ENCODE measurements at places on chromosomes 6 and 20.

- DNase-seq: peak; percentile 59
Observed at GRCh38 chr6:30752157-30752927, 8.0 kb upstream of the IER3 start.

GRCh38 chr6:168217216-168217879, 102.2 kb downstream of the DACT2 start:
- no peak for DNase-seq

DNA sequence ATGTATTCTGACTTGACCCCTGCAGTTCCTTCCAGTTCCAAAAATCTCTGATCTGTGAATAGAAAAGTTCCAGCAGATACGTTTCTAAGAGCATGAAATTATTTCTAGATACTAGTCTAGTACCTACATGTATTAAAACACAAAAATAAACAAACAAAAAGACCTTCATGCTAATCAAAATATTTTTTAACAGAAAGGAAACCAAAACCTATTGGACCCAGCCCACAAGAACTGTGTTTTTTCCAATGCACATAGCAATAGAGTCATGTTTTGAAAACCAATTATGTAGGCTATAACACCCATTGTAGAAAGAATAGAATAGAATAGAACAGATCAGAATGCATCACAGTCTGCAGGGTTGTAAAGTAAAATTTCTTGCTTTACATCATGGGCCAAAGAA, 158.6 kb upstream of the TNFAIP3 start:
- no peak for DNase-seq

DNA sequence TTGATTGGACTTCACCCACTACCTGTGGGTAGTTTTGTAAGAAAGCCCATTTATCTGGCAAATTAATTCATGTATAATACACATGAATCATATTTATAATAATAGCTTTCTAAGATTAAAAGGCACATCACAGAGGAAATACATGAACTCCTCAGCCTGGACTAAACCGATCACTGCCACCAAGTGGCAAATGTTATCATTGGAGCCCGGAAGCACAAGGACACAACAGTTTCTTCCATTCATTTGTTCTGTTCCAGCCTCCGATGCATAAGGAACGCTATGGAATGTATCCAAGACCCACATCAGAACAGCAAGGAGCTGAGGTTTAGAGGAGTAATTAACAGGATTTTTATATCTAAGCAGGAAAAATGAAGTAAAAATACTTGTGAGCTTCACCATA, 13.9 kb upstream of the IPCEF1 start:
- DNase-seq: no peak

DNA sequence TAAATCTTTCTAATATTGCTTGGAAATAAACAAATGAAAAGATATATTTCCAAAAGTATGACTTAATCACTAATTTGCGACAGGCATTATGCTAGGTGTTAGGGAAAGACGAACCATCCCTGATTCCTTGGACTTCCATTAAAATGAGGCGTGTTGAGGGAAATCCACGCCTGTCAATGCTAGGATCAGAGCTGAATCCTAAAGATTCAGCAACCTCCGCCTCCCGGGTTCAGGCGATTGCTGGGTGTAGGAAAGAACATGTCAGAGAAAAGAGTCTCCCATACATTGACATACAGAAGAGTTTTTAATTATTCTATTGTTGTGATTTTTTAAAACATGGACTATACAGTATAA, 16.8 kb upstream of the PRSS16 start:
- no peak for DNase-seq

- no peak for DNase-seq
Observed at GRCh38 chr20:8156235-8157079, 24.4 kb downstream of the PLCB1 start.

DNA sequence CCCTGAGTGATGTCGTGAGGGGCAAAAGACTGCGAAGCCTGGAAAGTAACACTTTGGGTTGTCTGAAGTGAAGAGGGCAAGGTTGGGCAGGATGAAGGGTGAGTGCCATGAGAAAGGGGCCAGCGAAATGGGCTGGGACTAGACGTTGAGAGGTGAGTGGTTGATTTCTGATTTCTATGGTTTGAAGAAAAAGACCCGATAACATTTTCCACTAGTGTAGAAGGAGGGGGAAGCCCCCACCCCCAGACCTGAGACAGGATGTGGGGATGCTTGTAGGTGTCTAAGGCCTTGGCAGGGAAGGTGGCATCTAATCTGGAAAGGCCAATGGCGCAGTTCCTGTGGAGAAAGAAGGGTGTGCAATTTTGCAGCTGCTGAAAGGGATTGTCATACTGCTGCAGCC, 25.3 kb upstream of the KIF3B start:
- no peak for DNase-seq

GRCh38 chr6:22925920-22926789, 356.8 kb downstream of the HDGFL1 start:
- no peak for DNase-seq

GRCh38 chr6:14880052-14880451, 365.8 kb upstream of the JARID2 start:
- DNase-seq: no peak

DNA sequence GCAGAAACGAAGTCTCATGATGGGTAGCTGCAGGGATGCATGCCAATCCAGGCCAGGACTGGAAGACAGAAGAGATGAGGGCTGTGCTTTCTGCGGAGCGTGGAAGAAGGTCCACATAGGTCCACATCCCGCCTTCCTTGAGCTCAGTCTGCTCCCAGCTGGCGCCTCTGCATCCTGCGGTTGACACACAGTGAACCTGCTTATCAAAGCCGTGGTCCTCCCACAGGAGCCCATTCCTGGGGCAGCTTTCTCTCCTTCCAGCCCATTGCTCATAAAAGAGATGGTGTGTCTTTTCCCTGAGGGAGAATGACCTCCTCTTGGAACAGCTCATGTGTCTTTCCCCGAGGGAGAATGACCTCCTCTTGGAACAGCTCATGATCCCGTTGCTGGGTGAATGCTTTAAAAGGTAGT, 225.4 kb downstream of the CDH4 start:
- no peak for DNase-seq

DNA sequence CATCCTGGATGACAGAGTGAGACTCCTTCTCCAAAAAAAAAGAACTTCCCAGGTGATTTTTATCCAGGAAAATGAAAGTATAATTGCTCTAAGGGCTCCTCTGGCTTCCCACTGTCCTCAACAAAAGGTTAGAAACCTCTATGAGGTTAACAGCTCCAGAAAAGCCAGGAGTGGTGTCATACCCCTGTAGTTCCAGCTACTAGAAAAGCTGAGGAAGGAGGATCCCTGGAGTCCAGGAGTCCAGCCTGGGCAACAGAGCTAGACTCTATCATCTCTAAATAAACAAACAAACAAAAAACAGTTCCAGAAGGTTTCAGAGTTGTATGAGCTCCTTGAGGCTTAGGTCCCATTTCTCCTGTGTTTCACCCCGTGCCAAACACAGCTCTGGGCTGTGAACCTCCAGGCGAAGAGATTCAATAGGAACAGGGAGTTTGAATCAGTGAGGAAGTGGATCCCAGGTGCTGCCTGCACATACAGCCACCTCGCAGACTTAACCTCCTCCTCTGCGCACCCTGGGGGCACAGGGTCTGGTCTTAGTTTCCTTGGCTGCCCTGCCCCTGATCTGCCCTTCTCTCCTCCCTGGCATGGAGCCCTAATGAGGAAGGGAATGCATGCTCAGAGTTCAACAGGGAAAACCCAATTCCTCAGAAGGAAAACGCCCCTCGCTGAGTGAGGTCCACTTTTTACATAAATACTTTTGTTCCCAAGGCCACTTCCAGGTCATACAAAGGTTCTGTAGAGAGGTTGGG, 31.0 kb downstream of the ZC3H12D start:
- DNase-seq: no peak

GRCh38 chr6:209432-210103, 82.7 kb upstream of the DUSP22 start:
- no peak for DNase-seq

DNA sequence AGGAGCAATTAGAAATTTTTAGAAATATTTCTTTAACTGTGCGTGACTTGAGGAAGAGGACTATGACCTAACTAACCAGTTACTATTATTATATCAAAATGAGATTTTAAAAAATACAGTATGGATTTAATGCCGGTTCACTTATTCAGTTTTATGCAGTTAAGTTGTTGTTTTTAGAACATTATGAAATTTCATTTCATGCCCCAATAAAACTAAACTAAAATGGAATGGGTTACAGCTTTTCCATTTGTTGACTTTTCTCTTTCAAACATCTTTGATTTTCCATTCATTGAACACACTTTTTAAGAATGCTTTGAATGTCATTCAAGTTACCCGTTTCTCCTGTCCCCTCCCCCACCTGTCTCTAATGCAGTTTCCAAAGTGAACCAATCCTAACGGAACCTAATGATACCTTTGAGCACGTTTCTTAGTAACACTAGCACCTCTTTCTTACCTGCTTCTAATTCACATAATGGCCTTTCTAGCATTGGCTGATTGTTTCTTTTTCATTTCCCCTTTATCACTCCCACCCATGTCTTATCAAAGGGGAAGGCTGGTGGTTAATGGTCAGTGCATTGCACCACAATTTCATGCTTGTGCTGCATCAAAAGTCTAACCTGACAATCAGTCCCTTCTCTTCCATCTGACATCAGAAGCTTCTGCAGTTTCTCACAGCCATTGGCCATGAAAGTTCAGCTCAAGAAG, 262.2 kb upstream of the TAB2 start:
- no peak for DNase-seq
